Dermis blood vessel endothelial cell (primary cell): ENCODE measurements at places on chromosomes 3 and 15. TPM values are rescaled to one million over a fixed set of nuclear protein-coding genes. Genes with fewer than 3 reads are reported as not detected.

Gene CIDEC
- total RNA-seq: not detected in 2 replicates

Gene GALNT15
- total RNA-seq: 104 and 175 TPM in 2 replicates

Gene ST8SIA2
- total RNA-seq: under 0.01 TPM in 1 of 2 replicates, not detected in the other

Gene SERPINI1
- total RNA-seq: 1.5 and 2.3 TPM in 2 replicates

Gene CACNA2D2
- not detected in 2 replicates for total RNA-seq

Gene A4GNT
- not detected in 2 replicates for total RNA-seq
